Ammon's horn (tissue), 1 donor: ENCODE measurements at places on chromosomes 6 and 20.

GRCh38 chr6:168314021-168314420 is 5.6 kb downstream of the DACT2 start:
- DNase-seq = no peak

GRCh38 chr20:63495741-63496595 is 2.9 kb downstream of the EEF1A2 start:
- peak; percentile 72 for DNase-seq

DNA sequence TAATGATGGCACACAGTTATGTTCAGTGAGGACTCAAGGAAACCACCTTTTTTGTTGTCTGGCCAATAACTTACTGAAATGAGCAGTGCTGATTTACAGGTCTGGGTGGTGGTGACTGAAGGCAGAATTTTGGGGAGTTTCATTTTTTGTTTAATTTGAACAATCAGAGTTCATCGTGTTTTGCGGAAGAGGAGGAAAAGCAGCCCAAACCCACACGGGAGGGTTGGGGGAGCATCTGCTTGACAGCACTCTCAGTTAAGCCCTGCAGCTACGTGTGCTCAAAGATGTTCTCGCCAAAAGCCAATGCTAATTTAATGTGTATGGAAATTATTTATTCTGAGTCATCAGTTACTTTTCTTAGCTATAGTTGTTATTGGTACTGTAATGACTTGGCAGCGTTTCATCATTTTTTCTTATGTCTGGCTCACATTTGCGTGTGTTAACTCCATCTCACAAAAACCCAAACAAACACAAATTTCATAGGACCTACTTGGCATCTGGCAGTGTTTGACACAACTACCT is 89.2 kb downstream of the UST start:
- DNase-seq = peak; percentile 31

DNA sequence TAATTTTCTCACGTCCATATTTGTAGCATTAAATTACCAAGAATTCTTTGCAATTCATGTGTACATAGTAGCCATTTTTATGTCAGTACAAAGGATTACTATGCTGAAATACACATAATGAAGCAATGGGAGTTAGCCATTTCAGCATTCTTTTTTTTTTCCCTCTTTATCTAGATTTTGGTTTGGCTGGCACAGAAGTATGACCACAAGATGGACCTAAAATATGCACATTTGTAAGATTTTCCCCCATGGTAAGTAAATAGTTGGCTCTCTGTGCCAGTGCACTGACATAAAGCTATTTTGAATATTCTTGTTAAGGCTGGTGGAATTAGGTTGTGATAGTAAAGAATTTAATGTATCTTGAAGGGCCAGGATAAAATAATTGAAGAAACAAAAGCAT is 486.1 kb upstream of the BTBD3 start:
- DNase-seq = no peak

DNA sequence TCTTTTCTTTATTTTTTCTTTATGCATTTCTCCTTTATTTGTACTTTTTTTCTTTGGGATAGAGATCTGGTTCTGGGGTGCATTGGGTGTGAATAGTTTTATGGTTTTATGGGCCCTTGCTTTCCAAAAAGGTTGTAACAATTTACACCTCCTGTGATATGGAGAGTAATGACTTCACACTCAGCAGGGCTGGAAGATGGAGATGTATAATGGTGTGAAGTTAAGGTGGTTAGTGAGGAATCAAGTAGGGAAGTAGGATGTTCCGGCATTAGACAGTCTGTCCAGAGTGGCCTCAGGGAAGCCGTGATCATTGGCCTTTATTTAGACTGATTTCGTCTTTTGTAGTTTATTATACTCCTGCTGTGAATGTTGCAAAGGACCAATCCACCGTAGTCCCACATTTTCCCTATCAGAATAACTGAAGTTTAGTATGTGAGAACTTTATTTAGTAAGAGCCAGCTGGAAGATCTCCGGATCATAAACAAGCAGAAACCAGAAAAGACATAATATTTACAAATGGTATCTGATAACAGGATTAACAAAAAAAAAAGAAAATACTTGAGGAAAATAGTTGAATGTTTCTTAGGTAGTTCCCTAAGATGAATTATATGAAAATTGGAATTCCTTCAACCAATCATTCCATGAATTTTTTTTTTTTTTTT is 255.5 kb downstream of the TBC1D7 start:
- DNase-seq = no peak

GRCh38 chr20:1105599-1106194 is 12.7 kb upstream of the PSMF1 start:
- DNase-seq = no peak

DNA sequence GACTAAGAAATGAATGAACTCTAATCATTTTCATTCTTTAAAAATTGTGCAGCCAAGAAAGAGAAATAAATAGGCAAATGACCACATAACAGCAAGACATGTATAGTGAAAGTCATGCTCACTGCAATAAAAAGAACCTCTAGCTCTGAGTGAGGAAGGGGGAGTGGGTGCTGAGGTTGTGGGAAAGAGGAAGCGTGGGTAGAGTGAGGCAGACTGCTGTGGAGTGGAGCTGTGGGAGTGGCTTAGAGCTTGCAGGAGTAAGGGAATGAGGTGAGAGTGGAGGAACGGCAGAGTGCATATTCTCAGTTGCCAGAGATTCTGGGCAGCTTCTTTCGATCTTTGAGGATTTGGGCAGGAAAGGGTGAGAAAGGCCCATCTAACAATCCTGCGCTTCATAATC is 10.4 kb downstream of the DEFB129 start:
- DNase-seq = peak; percentile 74

DNA sequence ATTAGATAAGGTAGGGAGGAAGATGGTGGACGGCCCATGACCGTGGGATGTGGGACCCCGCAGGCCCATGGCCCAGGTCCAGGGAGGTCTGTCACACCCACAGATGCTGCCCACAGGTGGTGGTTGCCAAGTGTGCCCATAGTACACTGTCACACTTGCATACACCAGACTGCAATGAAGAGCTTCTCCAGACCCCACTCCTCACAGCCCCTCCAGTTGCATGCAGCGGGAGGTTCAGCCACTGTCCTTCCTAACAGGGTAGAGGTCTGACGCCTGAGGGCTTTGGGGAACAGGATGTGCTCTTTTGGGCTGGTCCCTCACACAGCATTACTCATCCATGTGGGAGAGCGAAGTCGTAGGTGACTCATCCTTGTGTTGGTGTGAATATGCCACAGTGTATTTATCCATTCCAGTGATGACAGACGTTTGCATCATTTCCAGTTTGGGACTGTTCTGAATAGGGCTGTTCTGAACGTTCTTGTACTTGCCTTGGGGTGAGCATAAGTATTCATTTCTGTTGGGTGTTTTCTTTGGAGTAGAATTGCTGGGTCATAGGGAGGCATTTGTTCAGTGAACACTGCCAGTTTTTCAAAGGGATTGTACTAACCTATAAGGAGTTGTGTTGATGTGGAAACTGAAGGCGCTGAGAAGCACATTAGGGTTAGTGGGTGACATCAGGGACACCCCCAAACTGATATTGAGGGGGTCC is 10.1 kb upstream of the PYGB start:
- peak; percentile 81 for DNase-seq

DNA sequence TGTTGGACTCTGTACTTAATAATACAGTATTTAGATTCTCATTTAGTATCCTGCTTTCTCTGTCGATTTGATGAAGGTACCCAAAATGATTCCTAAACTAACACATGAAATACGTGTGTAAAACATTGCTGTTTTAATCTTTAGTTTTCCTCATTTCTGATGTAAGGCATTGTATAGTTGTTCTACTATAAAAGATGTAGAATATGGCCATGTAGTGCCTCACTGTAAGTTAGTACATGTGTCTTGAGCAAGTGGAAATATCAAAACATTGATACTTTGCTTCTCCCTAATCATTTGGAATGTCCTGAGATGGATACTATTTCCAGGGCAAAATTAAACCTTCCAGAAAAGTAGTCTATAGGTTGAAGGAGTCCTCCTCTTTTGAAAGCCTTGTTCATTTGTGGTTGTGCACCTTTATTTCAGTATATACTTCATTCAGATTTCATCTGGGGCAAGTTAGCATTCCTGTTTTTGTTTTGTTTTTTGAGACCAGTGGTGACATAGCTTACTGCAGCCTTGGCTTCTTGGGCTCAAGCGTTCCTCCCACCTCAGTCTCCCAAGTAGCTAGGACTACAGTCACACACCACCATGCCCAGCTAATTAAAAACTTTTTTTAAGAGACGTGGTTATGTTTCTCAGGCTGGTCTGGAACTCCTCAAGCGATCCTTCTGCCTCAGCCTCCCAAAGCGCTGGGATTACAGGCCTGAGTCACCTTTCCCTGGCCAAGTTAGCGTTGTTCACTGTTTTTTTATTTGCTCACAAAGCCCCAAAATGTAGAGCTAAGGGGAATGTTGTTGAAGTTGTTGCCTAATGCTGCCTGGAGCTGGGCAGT is 11.6 kb downstream of the SRSF3 start:
- DNase-seq = no peak

DNA sequence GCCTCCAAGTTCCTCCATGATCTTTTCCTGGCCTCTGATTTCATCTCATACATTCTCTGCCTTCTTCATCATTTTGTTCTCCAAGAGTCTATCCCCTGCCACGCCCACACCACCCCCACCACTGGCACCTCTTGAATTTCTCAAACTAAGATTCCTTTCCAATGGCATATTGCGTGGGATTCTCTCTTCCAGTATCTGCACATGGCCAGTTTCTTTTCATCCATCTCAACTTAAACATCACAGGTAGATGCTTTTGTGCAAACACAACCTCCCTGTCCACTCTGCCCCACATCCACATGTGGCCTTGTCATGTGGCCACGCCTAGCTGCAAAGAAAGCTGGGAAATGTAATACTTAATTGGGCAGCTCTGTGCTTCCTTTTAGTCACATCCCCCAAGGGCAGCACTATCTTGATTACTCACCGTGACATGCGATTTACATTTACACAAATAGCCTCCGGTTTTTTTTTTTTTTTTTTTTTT is 33.4 kb upstream of the ZMYND8 start:
- DNase-seq = no peak

DNA sequence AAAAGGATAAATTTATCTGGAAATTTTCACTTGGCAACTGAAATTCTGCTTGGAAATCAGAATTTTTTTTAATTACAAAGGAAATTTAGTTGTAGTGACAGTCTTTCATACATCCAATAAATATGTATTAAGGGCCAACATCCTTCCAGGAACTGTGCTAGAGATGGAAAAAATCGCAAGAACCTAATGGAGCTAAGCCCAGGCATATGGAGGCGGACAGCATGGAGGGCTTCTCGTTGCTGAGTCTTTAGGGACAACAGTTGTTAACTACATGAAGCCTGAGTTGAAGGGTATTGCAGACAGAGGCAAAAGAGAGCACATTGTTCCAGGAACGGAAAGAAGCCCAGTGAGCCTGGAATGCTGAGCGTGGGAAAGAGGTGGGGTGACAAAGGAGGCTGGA is 208.9 kb downstream of the IBTK start:
- no peak for DNase-seq

GRCh38 chr6:168116438-168116974 is 37.5 kb upstream of the FRMD1 start:
- no peak for DNase-seq

GRCh38 chr6:16238963-16239797 is 793 bp downstream of the GMPR start:
- no peak for DNase-seq

DNA sequence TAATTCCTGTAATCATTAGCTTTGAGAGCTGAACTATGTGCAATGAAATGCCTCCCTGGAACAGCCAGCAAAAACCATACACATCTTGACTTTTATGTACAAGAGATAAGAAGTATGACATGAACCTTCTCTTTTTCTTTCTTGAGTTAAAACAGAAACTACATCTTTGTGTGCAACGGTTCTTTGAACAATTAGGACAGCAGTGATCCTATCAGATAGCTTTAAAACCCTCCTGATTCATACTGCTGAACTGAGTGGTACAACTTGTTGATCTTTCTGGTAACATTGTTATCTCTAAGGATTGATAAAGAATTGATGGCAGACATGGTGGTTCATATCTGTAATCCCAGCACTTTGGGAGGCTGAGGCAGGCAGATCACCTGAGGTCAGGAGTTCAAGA is 43.4 kb downstream of the TRAF3IP2 start:
- DNase-seq = no peak

GRCh38 chr6:166179704-166180103 is 12.1 kb upstream of the TBXT start:
- DNase-seq = no peak

- no peak for DNase-seq
Measured at GRCh38 chr6:7373739-7374138, 15.8 kb downstream of the CAGE1 start.

DNA sequence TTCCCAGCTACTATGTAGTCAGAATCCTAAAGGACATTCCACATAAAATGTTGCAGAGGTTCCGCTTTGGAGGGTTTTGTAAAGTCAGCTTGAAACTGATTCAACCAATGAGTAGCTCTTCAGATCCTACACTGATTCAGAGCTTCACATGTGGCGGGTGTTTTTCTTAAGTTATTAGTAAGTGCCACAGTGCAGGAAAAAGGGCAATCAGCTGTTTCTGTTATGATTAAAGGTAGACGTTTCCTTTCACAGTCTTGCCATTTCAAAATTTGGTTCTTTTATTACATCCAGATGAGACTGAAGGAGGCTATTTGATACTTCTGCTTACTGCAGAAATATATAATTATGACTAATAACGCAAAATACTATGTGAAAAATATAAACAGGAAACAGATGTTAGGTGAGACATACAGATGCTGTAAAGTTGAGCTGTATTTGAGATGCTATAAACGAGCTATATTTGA is 443.9 kb downstream of the CDKAL1 start:
- DNase-seq = no peak

DNA sequence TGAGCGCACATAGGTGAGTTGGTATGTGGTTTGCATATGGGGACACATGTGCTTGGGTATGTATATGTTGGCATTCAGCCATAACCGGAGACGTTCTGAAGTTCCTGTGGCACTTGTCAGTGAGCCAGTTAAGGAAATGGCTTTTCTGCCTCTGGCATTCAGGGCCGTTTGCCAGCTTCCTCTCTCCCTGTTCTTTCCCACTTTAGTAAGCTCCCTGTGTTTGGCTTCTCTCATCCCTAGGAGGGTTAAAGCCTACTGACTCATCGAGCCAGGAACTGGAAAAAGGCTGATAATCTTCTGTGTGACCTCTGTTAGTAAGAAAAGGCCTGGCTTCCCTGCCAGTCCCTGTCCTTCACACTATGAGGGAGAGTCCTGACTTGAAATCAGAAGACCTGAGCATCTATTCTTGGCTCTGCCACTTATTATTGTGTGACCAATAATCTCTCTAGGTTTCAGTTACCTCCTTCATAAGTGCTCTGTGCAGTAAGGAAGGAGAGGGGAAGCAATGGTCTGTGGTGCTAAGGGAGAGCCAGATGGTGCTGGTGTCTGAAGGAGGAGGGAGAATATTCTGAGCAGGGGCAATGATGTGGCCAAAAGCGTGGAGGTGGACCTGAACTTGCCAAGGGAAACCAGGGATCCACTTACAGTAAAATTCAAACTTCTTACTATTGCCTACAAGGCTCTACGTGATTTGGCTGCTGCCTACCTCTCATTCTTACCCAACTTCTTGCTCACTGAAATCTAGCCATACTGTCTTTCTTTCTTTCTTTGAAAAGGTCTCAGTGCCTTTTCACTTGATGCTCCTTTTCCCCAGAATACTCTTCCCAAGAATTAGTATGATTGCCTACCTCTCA is 31.4 kb downstream of the ACSS2 start:
- peak; percentile 22 for DNase-seq
